ENCODE measurements at places on chromosomes 5 and 9.

- DNase-seq = no peak
Observed at GRCh38 chr5:78755822-78756429, 107.4 kb upstream of the LHFPL2 start.

GRCh38 chr5:170046241-170046640 is 59.5 kb upstream of the FOXI1 start:
- DNase-seq = no peak

DNA sequence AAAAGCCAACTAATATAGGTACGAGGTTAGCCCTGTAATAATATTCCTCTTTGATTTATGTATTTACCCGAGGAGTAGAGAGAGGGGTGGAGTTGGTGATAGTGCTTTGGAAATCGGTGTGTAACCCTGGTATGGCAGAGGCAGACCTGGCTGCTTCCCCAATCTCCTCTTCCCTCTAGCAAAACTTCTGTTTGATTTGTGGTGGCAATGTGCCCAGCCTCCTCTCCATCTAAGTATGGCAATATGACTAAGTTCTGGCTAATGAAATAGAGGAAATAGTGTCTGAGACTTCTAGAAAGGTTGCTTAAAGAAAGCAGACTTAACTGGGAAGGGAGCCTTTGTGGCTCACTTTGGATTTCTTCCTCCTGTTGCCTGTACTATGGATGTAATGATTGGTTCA is 491.1 kb downstream of the ENC1 start:
- no peak for DNase-seq

DNA sequence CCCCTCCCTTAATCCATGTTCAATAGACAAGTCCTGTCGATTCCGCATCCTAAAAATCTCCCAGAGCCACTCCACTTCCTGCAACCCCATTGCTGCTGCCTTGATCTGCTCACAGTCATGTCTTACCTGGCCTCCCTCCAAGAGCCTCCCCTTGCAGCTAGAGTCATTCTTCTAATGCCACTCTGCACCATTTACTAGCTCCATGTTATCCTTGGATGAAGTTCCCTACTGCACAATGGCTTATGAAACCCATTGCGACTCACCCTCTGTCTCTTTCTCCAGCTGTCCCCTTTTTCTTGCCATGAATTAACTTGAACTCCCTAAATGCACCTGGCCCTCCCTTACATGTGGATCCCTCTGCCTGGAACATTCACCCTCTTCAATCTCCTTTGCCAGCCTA is 39.5 kb downstream of the MEGF10 start:
- DNase-seq = no peak

- no peak for DNase-seq
Observed at GRCh38 chr5:158384535-158385481, 525.9 kb upstream of the CLINT1 start.

DNA sequence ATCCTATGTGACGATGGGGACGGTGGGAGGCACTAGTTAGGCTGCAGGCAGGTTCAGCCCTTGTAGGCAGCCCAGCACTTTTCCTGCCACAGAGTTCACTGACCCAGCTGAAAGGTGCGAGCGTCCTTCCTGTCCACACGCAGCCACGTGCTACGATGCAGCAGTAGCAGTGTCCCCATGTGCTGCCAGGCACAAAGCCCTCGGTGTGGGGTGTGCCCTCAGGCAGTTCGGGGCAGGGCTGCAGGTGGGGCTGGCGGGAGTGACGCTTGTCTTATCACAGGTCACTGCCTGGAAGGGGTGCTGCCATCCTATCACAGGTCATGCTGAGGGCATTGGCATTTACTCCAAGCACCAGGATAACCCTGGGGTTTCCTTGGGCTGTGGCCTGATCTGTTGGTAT is 46.8 kb upstream of the CLPTM1L start:
- DNase-seq = no peak

- DNase-seq = no peak
Observed at GRCh38 chr9:94126844-94127243, 42.6 kb downstream of the PTPDC1 start.

GRCh38 chr5:39236718-39237117 is 17.4 kb upstream of the FYB1 start:
- DNase-seq = no peak

DNA sequence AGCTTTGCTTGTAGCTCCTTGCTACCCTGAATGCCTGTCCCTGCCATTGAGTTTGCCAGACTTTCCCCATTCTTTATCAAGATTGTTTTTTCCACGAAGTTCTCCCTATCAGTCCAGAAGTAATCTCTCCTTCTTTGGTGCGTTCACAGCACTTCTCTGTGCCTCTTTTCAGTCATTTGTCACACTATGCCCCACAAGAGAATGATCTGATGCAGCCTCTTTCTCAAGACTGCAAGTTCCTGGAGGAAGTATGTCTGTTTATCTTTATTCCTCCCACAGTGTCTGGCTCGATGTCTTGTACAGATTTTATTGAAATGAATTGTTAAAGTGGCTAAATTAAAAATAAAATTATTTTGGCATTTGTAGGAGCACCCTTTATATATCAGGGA is 99.3 kb downstream of the CCDC192 start:
- DNase-seq = no peak

DNA sequence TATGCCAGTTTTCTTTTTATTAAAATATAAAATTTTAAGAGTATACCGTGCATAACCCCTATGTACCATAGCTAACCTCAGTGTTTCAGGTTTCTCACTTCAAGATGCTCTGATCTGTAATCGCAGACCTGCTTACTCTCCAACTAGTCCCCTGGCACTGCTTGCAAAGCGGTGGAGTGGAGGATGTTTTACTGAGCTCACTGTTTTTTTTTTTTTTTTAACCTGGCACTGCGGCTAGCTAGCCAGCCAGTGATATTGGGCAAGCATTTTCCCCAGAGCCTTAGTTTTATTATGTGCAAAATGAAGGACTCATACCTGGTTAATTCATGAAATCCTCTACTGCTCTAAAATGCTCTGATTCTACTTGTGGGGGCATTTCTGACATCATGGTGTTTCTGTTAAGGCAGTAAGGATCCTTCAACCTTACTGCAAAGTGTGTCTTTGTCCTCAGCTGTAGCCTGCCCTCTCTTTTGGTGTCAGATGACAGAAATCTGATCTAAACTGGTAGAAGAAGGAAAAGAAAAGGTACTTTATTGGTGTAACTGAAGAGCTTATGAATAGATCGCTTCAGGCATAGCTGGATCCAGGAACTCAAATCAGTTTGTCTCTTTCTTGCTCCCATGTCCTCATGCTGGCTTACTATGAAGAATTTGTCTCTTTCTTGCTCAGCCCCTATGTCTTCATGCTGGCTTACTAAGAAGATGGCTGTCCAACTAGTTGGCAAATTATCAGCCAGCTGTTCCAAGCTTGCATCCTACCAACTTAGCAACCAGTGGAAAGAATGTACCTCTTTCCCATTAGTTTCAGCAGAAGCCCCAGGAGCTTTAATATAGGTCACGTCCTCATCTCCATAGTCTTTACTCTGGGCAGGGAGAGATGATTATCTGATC is 59.8 kb downstream of the DOCK2 start:
- no peak for DNase-seq

DNA sequence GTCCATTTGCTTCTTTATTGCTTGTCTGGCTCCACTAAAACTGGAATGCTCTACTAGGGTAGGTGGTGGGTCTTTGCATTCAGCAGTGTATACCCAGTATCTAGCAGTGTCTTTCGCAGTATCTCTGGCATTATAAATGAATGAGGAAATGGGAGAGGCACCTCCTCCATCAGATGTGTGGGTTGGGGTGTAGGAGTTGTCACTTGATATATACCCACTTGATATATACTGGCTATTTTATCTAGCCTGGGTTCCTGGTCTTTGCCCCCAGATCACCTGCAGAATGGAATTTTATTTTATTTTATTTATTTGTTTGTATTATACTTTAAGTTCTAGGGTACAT is 208.5 kb downstream of the PARP8 start:
- no peak for DNase-seq

GRCh38 chr9:93057042-93057702 is 1.3 kb upstream of the SUSD3 start:
- DNase-seq = no peak

- no peak for DNase-seq
Observed at GRCh38 chr9:127794001-127794791, 8.4 kb downstream of the CDK9 start.

- no peak for DNase-seq
Observed at GRCh38 chr5:140694276-140694675, 3.0 kb downstream of the HARS2 start.

GRCh38 chr9:20524776-20525175 is 97.5 kb downstream of the MLLT3 start:
- no peak for DNase-seq

- no peak for DNase-seq
Observed at GRCh38 chr9:135515083-135515951, 5.9 kb upstream of the LCN1 start.

- no peak for DNase-seq
Observed at GRCh38 chr5:620152-620551, 8.0 kb downstream of the CEP72 start.

GRCh38 chr5:144126707-144127106 is 43.8 kb downstream of the YIPF5 start:
- DNase-seq = no peak

DNA sequence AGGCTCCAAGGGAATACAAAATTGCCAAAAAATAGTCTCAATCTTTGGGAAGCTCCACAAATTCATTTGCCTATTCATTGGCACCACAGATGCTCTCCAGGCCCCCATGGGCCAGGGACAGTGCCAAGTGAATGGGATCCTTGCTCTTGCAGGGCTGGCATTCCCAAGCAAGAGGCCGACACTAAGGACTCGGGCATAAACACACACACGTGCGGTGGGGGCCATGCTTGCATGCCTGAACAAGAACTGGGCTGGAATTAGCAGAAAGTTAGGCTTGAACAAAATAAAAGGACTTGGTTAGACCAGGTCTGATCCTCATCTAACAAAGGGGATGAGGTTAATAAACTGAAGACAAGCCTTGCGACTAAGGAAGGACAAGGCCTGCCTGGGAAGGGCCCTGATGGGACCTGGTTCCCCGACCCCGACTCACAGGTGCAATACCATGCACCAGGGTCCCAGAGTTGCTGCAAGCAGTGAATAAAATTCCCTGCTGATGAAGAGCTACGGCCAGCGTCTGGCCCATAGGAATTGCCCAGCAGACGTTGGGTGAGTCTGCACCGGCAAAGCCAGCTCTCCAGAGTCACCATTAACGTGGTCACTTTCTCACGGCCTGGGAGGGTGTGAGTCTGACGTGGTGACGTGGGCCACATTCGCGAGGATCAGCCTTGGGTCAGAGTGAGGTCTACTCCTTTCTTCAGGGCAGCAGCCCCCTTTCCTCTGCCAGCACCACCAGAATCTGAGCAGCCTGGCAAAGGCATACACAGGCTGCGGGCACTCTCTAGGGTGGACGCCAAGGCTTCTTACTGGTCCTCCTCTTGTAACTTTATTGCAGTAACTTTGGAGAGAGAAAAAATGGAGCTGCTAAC is 77.4 kb upstream of the FCN1 start:
- no peak for DNase-seq

GRCh38 chr5:95922798-95923197 is 38.9 kb downstream of the ELL2 start:
- DNase-seq = no peak

DNA sequence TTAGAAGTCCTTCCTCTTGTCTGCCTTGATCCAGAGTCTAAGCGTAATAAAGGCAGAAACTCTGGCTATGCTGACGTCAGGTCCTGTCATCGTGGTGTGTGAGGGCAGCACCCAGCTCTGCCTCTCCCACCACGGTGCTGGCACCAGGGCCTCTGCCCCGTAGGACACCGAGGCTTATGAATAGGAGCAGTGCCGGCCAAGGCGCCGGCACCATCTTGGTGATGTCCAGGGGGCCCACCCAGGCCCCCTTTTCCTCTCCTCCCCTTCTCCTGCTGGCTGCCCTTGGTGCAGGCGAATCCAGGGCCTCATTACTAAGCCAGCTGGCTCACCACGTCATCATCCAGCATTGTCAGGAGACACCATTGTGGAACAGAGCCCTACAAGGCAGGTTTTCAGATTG is 252.3 kb downstream of the FANCC start:
- DNase-seq = no peak

DNA sequence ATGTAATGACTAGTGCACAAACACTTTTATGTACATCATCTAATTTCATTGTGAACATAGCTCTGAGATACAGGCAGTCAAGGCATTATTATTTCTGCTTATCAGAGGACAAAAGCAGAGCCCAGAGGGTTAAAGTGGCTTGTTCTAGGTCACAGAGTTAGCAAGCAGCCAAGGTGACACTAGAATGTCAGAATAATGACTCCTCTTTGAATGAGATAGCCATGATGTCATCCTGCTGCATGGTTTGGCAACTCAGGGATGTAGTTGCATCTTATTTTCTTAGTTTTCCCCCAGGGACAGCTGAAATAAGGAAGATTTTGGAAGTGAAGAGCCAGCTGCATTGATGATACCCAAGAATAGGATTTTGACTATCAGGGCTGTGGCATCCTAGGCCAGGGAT is 54.4 kb downstream of the KCNV2 start:
- no peak for DNase-seq

DNA sequence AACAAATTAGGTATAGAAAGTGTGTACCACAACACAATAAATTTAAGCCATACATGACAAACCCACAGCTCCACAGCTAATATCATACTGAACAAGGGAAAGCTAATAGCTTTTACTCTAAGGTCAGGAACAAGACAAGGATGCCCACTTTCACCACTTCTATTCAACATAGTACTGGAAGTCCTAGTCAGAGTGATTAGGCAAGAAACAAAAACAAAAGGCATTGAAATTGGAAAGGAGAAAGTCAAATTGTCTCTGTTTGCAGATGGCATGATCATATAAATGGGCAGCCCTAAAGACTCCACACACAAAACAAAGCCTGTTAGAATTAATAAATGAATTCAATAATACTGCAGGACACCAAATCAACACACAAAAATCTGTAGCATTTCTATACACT is 548.8 kb downstream of the CTNND2 start:
- DNase-seq = no peak

DNA sequence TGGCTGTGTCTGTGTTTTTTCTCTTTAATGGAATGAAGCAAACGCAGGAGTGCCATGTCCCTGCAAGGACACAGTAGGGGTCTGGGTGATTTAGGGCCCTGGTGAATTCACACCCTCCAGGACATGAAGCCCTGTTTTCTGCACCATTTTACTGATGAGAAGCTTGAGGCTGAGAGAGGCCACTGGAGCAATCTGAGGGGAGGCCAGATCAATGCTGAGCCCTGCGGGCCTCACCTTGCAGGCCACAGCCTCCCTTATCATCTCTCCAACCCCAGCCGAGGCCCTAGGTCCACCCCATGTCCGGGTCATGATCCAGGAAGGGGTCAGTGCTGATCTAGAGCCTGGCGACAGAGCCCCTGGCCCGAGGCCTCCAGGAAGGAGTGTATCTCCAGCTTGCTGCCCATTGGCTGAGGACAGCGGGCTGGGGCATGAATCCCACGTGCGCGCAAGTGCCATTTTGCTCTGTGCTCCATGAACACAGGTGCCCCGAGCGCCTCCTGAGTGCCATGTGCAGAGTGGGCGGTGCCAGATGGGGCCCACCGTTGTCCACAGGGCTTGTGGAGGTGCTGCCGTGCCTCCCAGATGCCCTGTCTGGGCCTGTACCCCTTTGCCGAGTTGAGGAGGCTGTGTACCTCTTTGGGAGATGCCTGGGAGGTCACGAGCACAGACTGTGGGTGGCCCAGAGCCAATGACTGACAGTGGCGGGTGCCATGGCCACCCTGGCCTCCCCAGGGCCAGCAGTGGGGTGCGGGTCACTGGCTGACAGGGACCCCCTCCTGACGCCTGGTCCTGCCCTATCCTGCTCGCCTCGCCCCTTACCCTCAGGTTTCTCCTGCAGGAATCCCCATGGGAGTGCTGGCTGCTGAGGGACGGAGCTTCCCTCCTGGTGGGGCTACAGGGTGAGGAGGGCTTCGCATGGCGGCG is 32.3 kb upstream of the LPCAT1 start:
- no peak for DNase-seq

Measured in NCI-H1105 treated with DMSO at 0.1 percent for 48 hours (cell line).